ENCODE measurements at places on chromosomes 12 and 14. TPM values are rescaled to one million over a fixed set of nuclear protein-coding genes. Genes with fewer than 3 reads are reported as not detected.

The GIT2 gene
- 49.2 TPM for total RNA-seq

The EPYC gene
- total RNA-seq: not detected

The KLRB1 gene
- not detected for total RNA-seq

The STAC3 gene
- 0.33 TPM for total RNA-seq

The PRKD1 gene
- 40.5 TPM for total RNA-seq
